SHP77 (cell line): ENCODE measurements at places on chromosomes 3 and 15.
A peak's percentile ranks its signal among the peaks of the same experiment; 100 is the strongest.

DNA sequence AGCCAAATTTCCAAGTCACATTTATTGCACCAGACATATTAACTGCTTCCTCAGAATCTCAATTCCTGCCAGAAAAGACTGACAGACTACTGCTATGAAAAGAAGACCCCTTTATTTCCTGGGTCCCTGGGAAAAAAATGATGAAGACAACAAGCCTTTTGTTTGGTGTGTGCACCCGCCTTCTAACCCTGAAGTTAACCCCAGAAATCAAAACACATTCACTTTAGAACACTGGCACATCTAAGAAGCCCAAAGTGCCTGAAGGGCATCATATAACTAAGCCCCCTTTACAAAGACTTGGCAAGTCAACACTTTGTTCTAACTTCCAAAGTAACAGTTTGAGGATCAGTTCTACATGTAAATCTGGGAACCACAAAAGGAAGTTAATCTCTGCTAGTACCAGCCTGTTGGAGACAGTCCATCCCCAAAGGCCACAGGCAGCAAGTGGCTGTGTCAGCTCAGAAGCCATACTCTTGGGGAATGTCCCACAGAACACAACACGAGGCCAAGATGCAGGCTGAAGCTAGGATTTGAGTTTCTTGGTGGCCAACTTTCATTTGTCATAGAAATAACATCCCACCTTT, 16.3 kb upstream of the ATP1B3 start:
- DNase-seq = no peak

DNA sequence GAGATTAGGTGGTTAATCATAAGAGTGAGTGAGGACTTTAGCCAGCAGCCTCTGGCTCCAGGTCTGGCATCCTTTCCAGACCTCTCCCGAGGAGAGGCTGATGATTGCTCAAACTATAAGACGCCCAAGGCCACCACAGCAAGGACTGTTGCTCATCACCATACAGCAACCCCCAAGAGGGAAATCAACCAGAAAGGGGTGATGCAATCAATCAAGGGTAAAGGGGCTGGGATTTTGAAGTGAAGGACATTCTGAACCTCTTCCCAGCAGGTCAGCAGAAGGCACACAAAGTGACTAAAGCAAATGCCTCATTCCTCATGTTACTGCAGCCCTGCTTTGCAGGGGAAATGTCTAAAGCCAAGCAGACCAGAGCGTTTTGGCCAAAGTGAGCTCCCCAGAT, 247.3 kb upstream of the IGF1R start:
- DNase-seq = no peak

DNA sequence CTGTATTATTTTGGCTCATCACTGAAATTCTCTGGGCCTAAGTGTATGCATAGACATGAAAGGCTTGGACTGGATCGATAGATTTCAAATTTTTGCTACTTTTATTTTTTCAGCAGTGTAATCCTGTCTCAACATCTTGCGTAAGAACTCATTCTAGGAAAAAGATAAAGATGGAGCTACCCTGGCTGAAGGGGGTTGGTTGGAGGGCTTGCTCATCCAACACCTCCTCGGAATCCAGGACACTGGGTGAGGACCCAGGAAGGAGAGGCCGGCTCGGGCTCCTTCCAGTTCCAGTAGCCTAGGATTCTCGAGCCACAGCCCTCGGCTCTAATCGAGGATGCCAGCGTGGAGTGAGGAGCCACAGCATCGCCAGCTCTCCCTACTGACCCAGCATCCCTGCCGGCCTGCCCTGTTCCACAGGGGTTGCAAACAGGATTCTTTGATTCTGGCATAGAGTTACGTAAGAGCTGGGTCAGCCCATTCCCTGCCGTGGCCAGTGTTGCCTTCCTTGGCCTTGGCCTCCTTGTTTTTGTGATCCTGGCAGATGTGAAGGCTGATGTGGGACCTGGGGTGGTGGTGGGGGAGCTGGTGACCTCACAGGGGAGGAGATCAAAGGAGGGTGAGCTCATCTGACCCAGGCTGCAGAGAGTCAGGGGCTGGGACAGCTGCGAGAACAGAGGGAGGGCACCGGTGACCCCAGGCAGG, 149.5 kb downstream of the ALDH1A2 start:
- DNase-seq = no peak

DNA sequence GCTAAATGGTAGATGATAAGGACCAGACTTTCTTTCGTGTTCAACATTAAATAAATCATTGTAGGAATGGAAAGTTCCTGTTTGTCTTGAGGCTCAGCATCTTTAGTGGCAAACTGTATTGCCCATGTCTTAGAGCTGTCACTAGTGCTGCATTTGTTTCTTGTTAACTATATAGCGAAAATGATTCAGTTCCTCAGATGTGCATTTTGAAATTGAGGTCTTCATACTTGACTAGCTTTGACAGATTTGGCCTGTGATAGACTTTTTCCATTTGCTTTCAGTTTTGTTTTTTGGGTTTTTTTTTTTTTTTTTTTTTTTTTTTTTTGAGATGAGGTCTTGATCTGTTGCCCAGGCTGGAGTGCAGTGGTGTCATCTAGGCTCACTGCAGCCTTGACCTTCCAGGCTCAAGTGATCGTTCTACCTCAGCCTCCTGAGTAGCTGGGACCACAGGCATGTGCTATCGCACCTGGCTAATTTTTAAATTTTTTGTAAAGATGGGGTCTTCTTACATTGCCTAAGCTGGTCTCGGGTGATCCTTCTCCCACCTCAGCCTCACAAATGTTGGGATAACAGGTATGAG, 9.5 kb upstream of the RPLP1 start:
- no peak for DNase-seq

- DNase-seq = no peak
Observed at GRCh38 chr3:70992131-70992530, 591.4 kb downstream of the FOXP1 start.

GRCh38 chr3:163890661-163891060, 1187.6 kb downstream of the SI start:
- DNase-seq = no peak

- DNase-seq = no peak
Observed at GRCh38 chr3:57128826-57129667, 36.1 kb downstream of the IL17RD start.

- no peak for DNase-seq
Observed at GRCh38 chr3:119619094-119619493, 21.4 kb downstream of the PLA1A start.

DNA sequence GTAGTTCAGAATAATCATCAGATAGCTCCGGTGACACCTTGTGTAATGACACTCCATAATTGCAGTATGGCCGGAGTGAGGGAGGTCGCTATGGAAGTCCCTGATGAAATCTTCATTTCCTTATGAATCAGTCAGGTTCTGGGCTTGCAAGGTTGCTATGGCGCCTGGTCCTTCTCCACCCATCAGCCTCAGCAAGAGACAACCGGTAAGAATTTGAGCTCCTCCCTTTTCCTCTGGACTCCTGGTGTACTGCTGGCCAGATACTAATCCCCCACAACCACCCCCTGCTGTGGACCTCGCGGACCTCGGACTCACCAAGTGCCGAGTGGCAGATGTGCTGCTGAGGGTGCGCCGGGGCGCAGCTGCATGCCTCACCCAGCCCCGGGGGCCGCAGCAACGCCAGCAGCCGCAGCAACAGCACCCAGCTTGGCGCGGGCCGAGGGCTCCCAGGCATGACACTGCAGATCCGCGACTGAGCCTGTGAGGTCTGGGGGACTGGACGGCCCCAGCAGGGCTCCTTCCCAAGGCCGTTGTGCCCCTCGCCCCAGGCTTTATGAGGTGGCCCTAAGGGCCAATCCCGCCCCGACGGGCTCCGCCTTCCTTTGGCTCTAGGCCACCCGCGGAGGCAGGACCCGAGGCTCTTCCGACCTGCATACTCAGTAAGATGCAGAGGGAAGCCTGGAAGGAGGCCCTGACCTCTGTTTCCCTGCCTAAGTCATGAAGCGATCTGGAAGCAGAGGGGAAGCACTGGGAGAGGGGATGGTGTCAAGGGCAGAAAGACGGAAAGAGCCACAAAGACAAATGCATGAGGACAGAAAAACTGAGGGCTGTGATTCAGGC, at the start of gene TIMP4:
Gene TIMP4, minus strand, starts transcription at position 526 of the 840 bp plus-strand sequence. Its CDS starts 72 bp downstream, at position 454.
- DNase-seq = no peak

DNA sequence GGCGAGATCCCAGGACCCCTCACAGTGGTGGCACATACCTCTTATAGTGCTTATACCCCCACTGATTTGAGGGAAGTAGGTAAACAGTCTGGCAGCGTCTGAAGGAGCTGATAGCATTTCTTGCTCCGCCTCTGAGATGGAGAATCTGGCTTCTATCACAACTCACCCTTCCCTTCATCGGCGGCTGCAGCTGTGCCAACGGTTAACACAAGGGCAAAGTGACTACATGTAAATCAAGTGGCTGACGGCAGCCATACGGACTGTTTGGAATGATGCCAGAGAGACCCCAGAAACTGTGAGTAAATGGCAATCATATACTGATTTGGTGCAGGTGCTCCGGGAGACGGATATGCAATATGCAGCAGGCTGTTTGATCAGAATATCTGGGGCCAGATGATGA, 66.8 kb upstream of the UNC13C start:
- no peak for DNase-seq

- peak; percentile 93 for DNase-seq
Observed at GRCh38 chr3:78728406-78729145, 1039.2 kb downstream of the ROBO1 start.

DNA sequence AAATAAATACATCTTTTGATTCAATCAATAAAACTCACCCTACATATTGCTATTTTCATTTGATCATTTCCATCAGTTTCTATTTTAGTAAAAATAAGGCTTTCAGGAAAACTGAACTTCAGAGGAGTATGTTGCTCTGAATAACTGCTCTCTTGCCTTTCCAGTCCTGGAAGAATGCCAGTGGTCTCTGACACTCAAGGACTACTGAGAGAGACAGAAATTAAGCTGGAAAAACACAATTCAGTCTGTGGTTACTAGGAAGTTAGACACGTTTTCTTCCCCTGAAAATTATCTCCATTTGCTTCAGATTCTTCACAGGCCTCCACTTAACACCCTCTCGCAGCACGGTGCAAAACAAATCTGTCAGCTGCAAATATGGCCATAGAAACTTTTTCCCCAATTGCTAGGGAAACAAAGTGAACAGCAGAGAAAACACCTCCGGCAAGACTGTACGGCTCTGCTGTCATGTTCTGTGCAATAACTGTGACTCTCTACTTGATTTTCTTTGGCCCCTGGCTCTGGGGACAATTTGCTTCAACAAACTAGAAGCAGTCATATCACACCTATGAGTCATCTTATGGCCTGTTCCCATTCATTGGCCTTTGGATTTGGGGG, 353.0 kb downstream of the MAGI1 start:
- DNase-seq = no peak

DNA sequence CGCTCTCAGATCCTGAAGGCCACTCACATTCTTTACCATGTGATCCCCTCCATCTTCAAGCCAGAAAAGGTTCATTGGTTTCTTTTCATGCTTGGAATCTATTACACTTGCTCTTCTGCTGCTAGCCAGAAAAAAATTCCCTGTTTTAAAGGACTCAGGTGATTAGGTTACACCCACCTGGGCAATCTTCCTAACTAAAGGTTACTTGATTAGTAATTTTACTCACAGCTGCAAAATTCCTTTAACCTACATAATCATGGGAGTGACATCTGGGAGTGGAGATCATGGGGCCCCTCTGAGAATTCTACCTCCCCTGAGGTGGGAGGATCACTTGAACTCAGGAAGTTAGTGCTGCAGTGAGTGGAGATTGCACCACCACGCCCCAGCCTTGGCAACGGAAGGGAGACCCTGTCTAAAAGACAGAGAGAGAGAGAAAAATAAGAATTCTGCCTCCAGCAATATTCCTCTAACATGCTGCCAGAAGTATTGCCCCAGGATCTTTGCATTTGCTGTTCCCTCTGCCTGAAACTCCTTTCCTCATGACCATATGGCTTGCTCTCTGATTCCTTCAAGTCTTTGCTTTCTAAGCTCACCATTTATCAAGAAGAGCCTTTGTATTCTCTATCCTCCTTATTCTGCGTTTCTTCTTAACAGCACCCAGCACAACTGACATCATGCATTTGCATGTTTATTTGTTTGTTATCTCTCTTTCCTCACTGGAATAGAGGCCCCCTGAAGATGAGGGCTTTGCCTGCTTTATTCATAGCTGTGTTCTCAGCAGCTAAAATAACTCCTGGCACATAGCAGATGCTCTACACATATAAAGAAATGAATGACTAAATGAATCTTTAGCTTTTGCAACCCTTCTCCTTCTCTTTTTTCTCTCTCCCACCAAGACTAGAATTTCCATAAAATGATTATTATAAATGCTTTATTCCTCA, 68.2 kb downstream of the EDEM1 start:
- no peak for DNase-seq

DNA sequence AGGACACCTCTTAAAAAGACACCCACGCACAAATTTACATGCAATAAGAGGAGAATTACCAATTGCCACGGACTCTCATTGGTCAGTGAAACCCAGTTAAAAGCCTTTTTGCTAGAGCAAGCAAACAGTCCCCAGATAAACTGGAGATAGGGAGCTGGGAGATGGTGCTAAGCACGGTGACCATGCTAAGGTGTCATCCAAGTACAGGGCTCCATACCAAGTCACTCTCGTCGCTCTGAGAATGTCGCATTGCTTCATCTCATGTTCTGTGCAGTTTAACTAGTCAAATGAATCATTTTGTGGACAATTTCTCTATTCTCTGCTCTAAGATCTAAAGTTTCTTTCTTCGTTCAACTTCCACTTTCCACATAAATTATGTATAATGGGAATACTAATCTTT, 581.9 kb downstream of the AGBL1 start:
- no peak for DNase-seq

DNA sequence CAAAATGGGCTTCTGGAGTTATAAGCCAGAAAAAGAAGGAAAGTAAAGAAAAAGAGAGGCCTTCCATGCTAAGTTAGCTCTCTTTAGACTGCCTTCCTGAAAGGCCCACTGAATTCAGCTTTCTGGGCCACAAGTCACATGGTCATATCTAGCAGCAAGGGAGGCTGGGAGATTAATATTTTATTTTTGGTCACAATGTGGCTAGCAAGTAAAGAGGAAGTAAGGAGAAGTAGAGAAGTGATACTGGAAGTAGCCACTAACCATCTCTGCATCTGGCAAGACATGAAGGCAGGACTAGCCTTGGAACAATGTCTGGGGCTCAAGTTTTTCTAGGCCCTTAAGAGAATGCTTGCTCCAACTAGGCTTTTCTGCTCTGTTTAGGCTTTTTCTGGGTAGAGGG, 81.8 kb upstream of the UBE2E1 start:
- DNase-seq = no peak

DNA sequence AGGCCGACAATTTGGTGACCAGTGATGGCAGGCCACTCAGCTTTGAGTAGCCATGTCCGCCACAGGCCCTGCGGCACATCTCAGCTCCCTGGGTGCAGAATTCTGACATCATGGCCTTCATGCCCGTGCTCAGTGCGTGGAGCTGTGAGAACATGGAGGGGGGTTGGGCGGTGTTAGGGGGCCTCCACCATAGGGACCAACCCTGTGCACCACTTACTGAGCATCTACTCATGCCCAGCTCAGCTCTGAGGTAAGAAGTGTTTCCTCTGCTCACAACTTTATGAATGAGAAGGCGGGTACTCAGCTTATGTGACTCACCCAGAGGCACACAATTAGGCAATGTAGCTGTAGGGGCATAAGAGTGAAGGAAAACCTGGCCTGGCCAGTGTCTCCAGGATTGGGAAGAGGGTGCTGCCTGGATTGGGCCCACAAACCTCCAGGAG, 10.5 kb downstream of the ACOX2 start:
- DNase-seq = peak; percentile 5
